ENCODE measurements at places on chromosomes 1 and 21.

GRCh38 chr1:62245201-62245600 lies 50.6 kb downstream of the L1TD1 start:
- peak; percentile 47 for ATAC-seq

DNA sequence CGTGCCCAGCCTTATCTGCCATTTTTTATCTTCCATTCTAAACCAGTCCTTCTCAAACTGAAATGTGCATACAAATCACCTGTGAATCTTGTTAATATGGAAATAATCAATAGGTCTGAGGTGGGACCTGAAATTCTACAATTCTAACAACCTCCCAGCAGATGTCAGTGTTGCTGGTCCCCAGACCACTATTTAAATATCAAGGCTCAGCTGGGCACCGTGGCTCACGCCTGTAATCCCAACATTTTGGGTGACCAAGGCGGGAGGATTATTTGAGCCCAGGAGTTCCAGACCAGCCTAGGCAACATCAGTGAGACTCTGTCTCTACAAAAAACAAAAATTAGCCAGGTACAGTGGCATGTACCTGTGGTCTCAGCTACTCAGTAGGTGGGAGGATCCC lies 4.1 kb downstream of the UQCRHL start:
- peak; percentile 52 for ATAC-seq

DNA sequence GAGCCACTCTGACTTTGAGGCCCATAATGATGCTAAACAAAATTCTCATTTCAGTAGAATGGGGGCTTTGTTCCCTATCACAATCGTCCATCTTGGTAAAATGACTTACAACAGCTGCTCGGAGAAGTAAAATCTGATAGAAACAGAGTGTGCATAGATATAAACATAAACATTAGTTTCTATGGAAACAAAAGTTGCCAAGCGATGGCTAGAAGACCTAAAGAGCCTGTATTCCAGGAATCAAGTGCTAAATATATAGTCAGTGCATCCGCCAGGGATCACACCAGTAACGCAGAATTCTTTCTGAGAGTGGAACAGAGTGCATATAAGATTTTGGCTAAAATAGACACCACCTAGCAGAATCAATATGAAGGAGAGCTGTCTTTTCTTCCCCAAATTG lies 91.2 kb upstream of the KAZN start:
- no peak for ATAC-seq

DNA sequence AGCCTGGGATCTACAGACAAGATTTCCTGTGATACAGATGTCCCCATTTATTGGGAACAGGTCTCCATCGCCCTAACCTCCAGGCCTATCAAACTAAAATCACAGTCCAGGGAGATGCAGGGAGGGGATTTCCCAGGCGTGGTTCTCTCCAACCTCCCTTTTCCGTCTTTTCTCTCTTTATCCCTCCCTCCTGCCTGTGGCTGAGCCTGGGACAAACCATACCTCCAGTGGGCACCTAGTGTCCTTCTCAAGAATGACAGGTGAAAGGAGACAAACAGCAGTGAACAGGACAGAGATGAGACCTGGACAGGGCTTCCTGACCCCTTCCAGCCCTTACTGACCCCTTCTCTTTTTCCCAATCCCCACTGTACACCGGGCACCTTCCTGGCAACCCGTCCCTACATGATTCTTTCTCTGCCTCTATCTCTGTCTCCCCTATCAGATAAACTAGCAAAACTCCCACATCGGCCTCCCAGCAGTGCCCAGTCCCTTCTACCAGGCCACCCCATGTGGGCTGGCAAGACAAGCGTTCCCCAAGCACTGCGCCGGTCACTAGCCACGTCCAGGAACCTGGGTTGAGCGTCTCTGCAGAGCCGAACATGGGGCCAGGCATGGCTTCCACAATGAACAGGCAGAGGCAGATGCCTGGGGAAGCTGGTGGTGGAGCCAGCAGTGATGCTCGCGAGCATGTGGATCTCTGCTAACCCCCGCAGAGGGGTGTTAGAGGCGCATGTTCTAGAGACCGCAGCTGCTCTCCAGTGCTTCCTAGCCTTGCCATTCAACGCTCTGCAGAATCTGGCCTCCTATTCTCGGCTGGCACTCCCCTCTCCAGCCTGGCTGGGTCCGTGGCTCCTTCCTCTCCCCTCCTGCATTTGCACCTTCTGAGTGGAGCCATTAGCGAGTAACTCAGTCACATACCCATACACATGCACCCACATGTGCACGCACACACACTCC lies 54.7 kb downstream of the ELK4 start:
- no peak for ATAC-seq

DNA sequence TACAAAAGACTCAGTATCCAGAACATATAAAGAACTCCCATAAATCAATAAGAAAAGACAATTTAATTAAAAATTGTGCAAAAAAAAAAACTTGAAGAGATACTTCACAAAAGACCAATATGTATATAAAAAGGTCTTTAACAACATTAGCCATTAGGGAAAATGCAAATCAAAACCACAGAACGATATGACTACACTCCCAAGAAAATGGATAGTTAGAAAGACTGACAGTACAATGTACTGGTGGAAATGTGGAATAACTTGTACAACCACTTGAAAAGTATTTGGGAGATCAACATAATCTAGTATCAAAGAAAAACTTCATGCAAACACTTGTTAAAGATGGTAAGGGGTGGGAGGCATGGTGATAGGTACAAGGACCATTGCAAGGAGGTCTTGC lies 3.9 kb upstream of the CLCA1 start:
- ATAC-seq: peak; percentile 70

DNA sequence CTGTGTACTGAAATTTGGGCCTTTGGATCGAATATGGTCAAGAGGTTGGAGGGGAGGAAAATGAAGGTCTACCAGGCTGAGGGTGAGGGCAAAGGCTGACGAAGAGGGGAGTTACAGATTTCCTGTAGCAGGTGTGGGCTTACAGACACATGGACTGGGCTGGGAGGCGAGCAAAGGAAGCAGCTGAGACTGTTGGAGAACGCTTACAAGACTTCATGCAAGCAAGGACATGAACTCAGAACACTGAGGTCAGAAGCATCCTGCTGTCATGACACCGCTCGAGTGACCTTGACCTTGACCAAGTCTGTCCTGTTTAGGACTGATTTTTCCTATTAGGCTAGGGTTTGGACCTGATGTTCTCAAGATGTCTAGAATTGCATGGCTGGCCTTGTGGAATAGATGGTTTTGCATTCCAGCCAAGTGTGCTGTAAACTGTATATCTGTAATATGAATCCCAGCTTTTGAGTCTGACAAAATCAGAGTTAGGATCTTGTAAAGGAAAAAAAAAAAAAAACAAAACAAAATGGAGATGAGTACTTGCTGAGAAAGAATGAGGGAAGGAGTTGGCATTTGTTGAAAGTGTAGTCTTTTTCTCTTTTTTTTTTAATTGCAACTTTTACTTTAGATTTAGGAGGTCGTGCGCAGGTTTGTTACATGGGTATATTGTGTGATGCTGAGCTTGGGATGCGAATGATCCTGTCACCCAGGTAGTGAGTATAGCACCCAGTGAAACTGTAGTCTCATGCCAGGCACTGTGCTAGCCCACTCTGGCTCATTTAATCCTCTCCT lies 5.8 kb downstream of the ELF3 start:
- ATAC-seq: no peak

GRCh38 chr1:183218971-183219615 lies 33.0 kb downstream of the LAMC2 start:
- ATAC-seq: peak; percentile 32

- ATAC-seq: peak; percentile 82
Measured at GRCh38 chr1:1063945-1064831, 9.9 kb downstream of the RNF223 start.

- ATAC-seq: peak; percentile 80
Measured at GRCh38 chr21:37208056-37208721, 58.9 kb downstream of the VPS26C start.

- ATAC-seq: no peak
Measured at GRCh38 chr1:10943991-10944730, 68.3 kb upstream of the TARDBP start.
